HFFc6 (cell line): ENCODE measurements at places on chromosomes 4 and X.

DNA sequence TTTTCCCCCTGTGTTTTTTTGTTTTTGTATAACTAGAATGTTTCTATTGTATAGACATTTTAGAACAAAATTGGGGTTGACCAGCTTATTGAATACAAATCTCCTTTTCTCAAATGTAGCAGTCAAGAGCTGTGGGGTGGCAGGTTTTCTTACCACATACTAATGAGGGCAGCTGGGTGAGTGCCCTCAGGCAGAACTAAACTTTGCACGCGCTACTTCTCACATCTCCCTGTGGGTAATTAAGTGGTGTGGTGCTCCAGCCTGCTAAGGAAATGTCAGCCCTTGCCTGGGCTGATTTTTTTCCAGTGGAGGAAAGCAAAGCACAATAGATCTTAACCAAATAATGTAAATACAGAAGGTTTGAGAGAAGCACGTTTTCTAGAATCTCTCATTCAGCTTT is 717.6 kb upstream of the TENM3 start:
- peaks cover 5% of the 10 kb centered on the region for H3K27me3 ChIP-seq
- no peak overlapping the region for H3K27ac ChIP-seq
- H3K4me3 ChIP-seq = no peak overlapping the region
- DNase-seq = no peak

DNA sequence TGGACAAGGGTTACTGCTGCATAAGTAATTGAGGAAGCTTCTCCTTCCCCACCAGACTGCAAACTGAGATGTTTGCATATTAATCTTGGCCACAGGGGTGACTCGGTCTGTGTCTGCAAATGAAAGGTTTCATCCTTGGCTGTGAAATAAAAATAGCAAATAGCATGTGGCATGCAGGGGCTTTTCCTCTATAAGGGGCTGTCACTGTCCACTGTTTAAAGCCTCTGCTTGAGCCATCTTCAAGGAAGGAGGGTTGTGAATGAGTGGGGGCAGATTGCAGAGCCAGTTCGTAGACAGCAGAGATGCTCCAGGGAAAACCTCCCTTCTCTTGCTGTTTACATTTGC is 33.3 kb downstream of the TMSB4X start:
- no peaks in the 10 kb centered on the region for H3K36me3 ChIP-seq
- peak overlapping the region; percentile 16; the same call in 1 of the 2 replicates for H3K27ac ChIP-seq
- peaks cover 39% of the 10 kb centered on the region for H3K4me1 ChIP-seq
- no peaks in the 10 kb centered on the region for H3K27me3 ChIP-seq
- H3K4me3 ChIP-seq = no peak overlapping the region; the same call in 1 of the 2 replicates
- DNase-seq = no peak

DNA sequence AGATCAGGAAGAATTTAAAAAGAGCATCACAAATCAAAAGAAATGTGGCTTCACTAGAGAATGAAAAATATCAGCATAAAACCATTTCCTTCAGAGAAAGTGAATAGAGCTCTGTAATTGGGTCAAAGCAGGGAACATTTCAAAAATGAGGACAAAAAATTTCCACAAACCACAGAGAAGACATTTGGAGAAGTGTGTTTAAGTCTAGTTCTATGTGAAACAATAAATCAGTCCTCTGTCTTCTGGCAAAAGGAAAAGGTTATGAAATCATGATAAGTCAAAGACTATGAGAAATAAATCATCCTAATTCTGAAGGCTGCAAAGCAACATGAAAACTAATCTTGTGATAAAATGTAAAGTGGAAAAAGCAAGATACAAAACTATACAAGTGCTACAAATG is 27.9 kb downstream of the SMPX start:
- H3K4me3 ChIP-seq = no peak overlapping the region
- H3K36me3 ChIP-seq = no peaks in the 10 kb centered on the region
- H3K4me1 ChIP-seq = no peaks in the 10 kb centered on the region
- H3K27ac ChIP-seq = no peak overlapping the region
- H3K27me3 ChIP-seq = no peaks in the 10 kb centered on the region
- DNase-seq = no peak

GRCh38 chr4:12975511-12975910 is 508.6 kb downstream of the RAB28 start:
- no peak overlapping the region for H3K27ac ChIP-seq
- H3K4me1 ChIP-seq = no peaks in the 10 kb centered on the region
- no peak overlapping the region for H3K4me3 ChIP-seq
- no peaks in the 10 kb centered on the region for H3K27me3 ChIP-seq
- no peaks in the 10 kb centered on the region for H3K36me3 ChIP-seq

DNA sequence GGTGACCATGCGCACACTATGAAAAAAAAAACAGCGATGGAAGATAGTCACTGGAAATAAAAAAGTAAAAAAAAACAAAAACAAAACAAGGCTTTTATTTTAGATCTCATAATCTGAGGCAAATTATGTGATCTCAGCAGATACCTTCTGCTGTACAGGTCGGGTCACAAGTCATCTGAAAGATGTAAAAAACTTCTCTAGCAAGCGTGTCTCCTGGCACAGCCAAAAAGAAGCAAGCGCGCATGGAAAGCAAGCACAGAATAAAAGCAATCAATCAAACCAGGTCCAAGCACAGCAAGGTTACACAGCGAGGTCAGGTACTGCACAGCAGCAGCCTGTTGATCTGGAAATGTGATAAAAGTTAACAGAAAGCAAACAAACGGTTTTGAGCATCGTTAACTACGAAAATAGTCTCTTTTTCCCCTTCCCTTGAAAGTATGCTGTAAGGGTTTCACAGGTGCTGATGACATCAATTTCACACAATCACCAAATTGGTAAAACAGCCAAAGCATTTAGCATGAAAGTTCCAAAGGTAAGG is 79.3 kb upstream of the MTNR1A start:
- no peak for DNase-seq
- H3K27me3 ChIP-seq = peaks cover 16% of the 10 kb centered on the region
- no peak overlapping the region for H3K4me3 ChIP-seq
- H3K4me1 ChIP-seq = no peaks in the 10 kb centered on the region
- no peak overlapping the region; the same call in 1 of the 2 replicates for H3K27ac ChIP-seq
- peaks cover 75% of the 10 kb centered on the region for H3K36me3 ChIP-seq

GRCh38 chrX:13487731-13488505 is 81.5 kb upstream of the EGFL6 start:
- peak overlapping the region; percentile 98 for H3K27ac ChIP-seq
- DNase-seq = peak; percentile 87
- peaks cover 41% of the 10 kb centered on the region for H3K4me1 ChIP-seq
- H3K27me3 ChIP-seq = no peaks in the 10 kb centered on the region; the same call in 1 of the 2 replicates
- peak overlapping the region; percentile 45; the same call in 1 of the 2 replicates for H3K4me3 ChIP-seq

DNA sequence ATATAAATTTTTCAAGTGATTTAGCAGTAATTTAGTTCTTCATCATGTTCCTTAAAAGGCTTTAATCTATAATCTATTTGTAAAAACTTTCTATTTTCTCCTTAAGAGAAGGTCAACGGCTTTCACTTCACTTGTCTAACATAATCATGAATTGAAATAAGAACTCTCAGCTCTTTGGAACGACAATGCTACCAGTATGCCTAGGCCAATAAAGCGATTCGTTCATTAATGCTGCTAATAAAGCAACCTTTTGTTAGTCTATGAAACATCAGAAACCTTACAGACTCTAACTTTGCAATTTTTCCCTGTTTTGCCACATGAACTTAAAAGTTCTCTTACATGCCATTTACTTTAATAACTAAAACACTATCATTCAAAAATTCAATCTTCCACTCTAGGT is 47.6 kb downstream of the FBXW7 start:
- DNase-seq = no peak
- no peaks in the 10 kb centered on the region for H3K36me3 ChIP-seq
- H3K27ac ChIP-seq = no peak overlapping the region
- H3K27me3 ChIP-seq = no peaks in the 10 kb centered on the region; the same call in none of the 2 replicates
